ENCODE measurements at places on chromosomes 11 and 22.

- DNase-seq, result no peak
These were observed 1402.6 kb downstream of the FAM181B start for GRCh38 chr11:81331088-81331487.

GRCh38 chr22:45703758-45704157 lies 32.1 kb downstream of the ATXN10 start:
- DNase-seq, result no peak

DNA sequence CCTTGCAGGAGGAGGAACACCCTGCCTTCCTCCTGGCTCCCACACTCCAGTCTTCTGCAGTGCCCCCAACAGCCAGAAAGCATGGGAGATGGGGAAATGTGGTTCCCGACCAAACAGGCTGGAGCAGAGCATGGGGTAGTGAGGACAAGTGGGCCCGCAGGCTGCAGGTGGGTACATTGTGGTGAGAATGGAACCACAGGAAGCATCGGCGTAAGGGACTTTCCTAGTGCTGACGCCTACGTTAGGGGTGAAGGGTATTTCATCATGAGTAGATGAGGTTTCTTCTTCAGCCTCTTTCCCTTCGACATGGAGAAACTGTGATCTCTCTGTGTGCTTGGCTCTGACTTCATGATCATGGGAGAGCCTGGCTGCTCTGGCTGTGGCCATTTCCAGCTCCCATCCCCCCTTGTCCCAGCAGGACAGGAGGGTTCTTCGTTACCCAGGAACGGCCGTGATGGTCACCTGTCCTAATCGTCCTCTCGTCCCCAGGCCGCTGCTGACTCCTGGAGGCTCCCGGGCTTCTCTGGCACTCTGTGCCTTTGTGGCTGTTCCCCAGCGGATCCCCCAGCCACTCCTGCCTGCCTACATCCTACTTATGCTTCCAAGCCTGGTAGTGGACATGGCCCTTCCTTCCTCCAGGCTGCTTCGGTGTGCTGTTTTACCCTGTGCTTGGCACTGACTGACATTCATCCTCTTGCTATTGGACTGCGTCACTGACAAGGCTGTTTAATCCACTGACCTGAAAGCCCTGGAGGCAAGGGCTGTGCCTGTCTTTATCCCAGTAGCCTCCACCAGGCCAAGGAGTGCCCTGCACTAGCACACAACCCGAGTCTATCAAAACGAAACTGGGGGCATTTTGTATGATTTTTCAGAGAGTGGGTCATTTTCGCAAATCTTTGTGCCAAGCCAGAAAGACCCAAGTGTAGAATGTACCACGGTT lies 65.2 kb upstream of the CECR2 start:
- no peak for DNase-seq

- DNase-seq, result no peak
These were observed 73.9 kb upstream of the SEZ6L start for GRCh38 chr22:26095256-26095956.

DNA sequence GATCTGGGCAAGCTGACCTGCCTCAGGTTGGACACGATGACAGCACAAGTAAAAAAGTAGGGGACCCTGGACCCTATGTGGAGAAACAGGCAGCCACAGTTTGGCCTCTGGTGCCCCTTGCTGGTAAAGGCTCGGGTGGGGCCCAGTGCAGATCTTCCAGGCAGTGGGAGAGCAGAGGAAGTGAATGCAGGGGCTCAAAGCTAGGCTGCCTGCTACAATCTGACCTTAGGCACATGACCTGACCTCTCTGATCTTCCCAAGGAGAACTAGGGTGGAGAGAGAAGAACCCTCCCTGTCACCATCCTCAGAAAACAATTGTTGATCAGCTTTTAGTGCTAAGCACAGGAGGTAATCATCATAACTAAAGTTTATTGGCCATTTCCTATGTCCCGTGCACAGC lies 76.5 kb downstream of the PDE2A start:
- no peak for DNase-seq

GRCh38 chr22:24407278-24407665 lies 20.1 kb upstream of the ADORA2A start:
- DNase-seq, result no peak
